ENCODE measurements at places on chromosomes 16 and 17. TPM values are rescaled to one million over a fixed set of nuclear protein-coding genes. Genes with fewer than 3 reads are reported as not detected.

Gene NTN3
- total RNA-seq: 0.19 TPM

Gene PRCD
- 4.0 TPM for total RNA-seq

Gene CDH13
- total RNA-seq: 166 TPM

Gene ZNF771
- 6.2 TPM for total RNA-seq

Gene MYL4
- total RNA-seq: 219 TPM
